ENCODE measurements at places on chromosomes 7 and 10.

GRCh38 chr7:41085244-41085643, 617.6 kb downstream of the INHBA start:
- no peak for DNase-seq

DNA sequence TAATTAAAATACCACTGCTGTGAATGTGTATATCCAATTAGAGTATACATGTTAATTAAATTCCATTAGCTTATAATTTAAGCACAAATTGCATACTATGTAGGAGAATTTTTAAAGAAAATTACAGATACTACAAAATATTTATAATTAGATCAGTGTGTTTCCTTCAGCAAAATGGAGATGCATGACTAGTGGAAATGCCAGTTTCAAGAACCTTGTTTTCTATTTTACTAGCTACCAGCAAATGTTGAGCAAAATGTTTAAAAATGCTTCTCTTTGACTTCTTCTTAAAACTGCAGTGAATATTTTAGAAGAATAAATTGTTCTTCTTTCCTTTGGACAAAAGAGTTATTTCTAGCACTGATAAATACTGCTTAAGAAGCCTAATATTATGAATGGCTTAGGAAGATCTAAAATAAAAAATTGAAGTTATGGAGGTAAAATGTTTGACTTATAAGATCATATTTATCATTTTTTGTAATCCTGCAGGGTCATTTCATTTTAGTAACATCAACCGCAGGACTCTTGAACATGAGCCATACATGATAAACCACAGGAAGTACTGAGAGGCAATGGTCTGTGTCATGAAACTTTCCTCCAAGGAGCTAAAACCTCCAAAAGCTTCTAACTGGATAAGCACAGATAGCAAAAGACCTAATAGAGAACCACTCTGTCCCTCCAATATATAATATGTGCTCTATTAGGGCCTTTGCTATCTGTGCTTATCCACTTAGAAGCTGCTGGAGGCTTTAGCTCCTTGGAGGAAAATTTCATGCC, 1066.0 kb upstream of the CELF2 start:
- DNase-seq: no peak

- DNase-seq: no peak
These were observed 484.3 kb upstream of the SEMA3A start for GRCh38 chr7:84678841-84679240.

GRCh38 chr7:155868955-155869783, 56.9 kb upstream of the SHH start:
- no peak for DNase-seq

DNA sequence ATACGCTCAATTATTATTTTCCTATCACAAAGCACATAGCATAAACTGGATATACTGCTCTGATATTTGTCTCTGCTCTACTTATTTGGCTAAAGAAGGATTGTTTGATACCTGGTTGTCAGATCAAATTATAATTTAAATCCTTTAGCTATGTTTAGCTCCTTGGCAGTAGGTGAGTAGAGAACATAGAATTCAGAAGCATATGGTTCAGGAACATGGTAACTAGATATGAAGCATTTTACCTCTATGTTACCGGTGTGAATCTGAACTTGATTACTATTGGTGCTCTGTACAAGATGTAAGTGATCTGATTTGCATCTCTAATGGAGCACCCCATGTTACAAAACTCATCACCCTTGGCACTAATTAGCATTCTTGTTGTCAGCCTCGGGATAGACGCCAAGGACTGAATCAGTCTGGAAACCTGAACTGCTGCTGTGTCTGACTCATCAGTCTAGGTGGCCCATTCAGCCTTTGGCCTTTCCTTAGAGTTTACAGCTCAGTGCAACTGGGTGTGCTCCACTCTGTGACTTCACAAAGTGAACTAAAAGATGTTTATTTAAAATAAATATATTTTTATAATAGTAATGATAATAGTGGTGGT, 12.3 kb upstream of the MYPN start:
- DNase-seq: no peak

DNA sequence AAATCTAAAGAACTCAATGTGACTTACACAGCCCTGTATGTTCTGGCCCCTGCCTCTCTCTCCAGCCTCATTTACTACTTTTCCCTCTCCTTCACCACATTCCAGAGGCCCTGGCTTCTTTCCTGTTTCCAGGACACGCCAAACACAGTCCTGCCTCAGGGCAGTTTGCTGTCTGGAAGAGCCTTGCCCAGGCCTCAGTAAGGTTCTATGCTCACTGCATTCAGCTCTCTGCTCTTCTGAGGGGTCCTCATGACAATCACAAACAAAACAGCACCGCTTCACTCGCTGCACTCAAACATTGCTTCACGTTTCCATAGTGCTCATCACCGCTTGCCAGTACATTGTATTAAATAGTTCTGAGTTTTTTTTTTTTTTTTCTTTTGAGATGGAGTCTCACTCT, 35.1 kb upstream of the GARS1 start:
- DNase-seq: no peak

DNA sequence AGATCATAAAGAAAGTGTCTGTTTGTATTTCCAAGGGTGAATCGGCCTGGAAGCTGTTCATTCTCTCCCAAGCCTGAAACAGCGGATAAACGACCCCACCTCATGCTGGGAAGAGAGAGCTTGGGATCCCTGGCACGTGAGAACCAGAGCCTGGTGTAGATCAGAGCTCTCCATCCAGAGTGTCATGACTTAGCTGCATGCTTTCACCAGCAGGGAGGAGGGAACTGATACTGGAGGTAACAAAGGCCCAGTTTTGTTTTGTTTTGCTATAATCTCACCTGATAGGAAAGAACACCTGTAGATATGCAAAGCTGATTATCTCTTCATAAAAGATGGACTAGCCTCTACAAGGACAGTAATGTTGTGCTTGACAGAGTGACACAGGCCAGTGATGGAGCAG, 236.6 kb downstream of the POM121L12 start:
- DNase-seq: no peak

GRCh38 chr7:148712678-148713329, 14.1 kb downstream of the CUL1 start:
- no peak for DNase-seq

- DNase-seq: no peak
These were observed 40.6 kb upstream of the SRGN start for GRCh38 chr10:69047111-69047832.

DNA sequence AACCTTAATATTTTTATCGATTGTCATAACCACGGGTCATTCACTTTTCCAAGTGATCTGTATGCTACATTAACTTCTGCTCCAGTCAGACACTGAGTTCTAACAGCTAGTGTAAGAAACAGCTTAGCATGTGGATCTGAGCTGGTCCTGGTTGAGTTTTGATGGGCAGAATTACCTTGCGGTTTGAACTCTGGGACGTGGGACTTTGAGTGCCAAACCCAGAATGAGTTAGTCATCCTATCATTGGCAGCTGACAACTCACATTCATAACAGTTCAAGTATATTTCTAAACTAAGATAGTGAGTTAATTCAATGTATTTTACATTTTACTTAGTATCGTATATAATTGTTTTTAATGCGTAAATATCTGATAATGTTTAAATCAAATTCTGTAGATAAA, 43.2 kb downstream of the C7orf33 start:
- no peak for DNase-seq

DNA sequence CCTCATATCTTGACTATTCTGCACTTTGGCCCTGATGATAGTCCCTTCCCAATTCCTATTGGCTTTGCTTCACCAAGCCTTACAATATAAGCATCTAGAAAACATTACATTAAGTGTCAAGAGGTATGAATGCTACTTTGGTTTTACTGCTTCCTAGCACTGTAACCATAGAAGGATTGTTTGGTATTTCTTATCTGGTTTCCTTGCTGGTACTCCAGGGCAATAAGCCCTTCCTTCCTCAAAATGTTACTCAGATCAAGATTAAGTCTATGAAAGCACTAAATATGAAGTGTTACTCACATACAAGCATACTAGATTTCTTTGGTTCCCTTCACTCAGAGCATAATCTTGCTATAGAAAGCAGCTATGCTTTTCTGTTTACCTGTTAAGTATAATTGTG, 492.5 kb downstream of the ETV1 start:
- DNase-seq: no peak

DNA sequence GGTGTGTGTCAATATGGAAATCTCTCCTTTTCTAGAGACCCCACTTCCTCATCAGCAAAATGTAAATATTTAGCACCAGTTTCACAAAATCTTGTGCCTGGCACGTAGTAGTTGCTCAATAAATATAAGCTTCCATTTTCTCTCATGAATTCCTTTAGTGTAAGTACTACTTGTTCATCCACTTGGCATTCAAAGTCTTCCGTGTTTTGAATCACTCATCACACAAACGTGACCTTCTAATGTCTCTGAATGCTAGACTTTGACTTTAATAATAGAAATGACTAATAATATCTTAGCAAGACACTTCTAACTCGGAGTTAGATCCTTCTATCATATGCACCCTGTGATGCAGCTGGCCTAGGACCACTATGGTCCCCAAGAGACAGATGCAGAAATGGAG, 168.7 kb upstream of the ZNF32 start:
- DNase-seq: no peak

- no peak for DNase-seq
These were observed 80.7 kb downstream of the FZD1 start for GRCh38 chr7:91344911-91345310.

DNA sequence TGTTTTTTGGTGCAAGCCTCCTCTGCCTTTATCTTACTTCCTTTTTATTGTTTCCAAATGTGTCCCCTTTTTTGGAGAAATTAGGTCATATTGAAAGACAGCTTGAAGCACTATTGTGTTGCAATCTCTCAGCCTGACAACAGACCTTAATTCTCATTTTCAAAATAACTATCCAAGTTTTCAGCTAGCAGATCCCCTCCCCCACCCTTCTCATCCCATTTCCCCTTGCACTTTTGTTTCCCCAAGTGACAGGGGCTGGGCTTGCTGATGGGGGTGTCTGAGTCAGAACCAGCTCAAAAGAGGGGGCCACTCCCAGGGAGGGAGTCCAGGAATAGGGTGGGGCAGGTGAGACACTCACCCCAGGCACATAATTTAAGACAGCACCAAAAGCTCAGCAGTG, 75.3 kb downstream of the MKI67 start:
- DNase-seq: no peak

- DNase-seq: no peak
These were observed 451.9 kb downstream of the KCNMA1 start for GRCh38 chr10:77185696-77186095.

DNA sequence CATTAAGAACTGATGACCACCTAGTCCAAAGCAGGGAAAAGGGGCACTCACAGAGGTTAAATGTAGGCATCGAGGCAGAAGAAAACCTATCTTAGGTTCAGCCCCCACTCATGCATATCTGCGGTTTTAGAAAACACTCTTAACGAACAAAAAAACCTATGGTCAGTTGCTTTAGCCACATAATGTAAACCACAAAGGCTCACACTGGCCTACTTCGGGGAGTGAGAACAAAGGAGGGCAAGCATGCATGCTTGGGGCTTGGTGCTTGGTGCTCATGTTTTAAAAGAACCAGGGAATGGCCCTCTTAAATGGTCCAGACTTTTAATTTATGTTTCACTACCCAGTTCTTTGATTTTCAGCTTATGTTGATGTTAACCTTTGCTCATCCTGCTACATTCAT, 14.2 kb downstream of the INSYN2A start:
- DNase-seq: no peak

DNA sequence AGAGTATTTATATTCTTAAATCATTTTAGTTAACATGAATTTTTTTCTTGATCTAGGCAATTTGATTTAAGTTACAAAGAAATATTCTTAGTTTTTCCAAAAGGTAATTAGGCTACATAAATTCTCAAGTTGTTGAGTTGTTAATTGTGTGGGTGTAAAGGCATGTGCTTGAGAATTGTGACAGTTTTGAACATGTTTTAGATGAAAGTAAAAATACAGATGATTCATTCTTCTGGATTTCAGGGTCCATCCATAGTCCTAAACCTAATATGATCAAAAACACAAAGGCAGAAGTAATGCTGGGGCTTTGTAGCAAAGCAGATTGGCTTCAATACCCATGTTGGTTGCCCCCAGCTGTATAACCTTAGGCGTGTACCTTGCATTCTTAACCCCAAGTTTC, 127.9 kb downstream of the CPED1 start:
- no peak for DNase-seq

DNA sequence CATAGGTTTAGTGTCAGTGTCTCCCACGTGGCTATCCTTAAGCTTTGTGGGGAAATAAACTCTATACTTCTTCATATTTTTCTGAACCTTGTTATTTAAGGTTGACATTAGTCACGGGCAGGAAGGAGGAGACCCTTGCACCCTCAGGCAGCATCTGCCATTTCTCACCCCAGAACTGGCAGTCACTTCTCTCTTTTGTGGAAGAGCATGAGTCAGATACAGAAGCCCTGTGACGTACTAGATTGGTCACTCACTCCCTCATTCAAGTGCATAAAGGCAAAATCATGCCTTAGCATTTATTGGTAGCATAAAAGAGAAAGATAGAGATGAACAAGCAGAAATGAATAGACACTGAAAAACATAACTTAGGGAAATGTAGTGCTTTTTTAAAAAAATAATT, 206.0 kb upstream of the MDFIC start:
- no peak for DNase-seq

DNA sequence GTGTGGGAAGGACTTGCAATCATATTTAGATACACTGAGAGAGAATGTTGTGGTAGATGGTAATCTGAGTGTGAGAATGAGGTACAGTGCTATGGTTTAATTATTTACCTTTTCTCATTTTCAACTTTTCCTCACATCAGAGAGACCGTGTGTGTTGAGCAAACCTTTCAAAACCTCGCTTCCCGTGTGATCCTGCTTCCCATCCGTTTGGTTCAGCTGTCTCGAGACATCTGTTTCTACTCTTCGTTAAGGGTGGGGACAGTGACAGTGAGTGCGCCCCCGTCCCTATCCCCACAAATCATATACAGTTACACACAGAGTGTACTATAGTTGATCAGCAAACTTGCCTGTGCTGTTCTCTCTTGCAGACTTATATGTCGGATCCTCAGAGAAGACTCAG, 33.0 kb upstream of the NOBOX start:
- DNase-seq: no peak

- DNase-seq: no peak
These were observed 9.0 kb downstream of the PPP1R17 start for GRCh38 chr7:31695859-31696614.

- DNase-seq: no peak
These were observed 15.4 kb upstream of the TSPAN13 start for GRCh38 chr7:16738011-16738688.

- DNase-seq: no peak
These were observed 133.9 kb upstream of the GHITM start for GRCh38 chr10:84005403-84005802.

- no peak for DNase-seq
These were observed 9.7 kb upstream of the CALU start for GRCh38 chr7:128729494-128729893.

GRCh38 chr10:31819391-31819820, 109.2 kb downstream of the ARHGAP12 start:
- no peak for DNase-seq

Measured in left renal pelvis (tissue), 4 donors.